ENCODE measurements at places on chromosomes 11 and 22. TPM values are rescaled to one million over a fixed set of nuclear protein-coding genes. Genes with fewer than 3 reads are reported as not detected.

DNA sequence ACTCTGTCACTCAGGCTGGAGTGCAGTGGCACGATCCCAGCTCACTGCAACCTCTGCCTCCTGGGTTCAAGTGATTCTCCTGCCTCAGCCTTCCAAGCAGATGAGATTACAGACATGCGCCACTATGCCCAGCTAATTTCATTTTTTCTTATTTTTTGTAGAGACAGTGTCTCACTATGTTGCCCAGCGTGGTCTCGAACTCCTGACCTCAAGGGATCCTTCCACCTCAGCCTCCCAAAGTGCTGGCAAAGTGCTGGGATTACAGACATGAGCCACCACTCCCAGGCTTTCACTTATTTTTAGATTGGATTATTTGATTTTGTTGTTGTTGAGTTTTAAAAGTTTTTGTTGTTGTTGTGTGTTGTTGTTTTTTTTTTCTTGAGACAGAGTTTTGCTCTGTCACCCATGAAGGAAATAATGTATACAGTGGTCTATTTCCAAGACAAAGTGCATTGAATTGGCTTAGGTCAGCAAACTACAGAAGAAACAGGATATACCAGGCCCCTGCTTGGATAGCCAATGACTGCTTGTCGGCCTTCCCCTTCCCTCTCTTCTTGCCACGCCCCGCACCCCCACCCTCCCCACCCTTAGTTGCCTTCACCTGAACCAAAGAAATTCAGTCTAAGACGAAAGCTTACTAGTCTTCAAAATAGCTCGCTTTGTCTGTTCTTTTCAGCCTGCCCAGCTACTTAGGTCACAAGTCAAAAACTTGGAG is 91.8 kb upstream of the CLDN5 start:
- no peak for DNase-seq

DNA sequence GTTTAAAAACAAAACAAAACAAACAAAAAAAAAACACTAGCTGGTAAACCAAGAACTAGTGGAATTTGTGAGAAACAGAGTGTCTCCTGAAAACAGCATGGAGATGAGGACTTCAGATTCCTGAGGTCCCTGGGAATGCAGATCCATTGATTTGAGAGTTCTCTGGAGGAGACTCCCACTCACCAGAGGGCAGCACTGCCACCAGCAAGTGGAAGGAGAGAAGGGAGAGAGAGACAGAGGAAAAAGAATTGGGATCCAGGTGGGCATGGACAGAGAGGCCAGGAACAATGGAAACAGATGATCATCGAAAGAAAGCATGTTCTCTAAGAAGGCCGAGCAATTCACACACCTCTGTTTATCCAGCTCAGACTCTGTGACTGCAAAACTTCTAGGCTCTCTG is 31.8 kb downstream of the ETS1 start:
- DNase-seq, result no peak

- DNase-seq, result no peak
Observed at GRCh38 chr22:27129266-27129665, 471.9 kb downstream of the MIAT start.

GRCh38 chr22:48551716-48552268 is 1275.9 kb downstream of the BRD1 start:
- no peak for DNase-seq

DNA sequence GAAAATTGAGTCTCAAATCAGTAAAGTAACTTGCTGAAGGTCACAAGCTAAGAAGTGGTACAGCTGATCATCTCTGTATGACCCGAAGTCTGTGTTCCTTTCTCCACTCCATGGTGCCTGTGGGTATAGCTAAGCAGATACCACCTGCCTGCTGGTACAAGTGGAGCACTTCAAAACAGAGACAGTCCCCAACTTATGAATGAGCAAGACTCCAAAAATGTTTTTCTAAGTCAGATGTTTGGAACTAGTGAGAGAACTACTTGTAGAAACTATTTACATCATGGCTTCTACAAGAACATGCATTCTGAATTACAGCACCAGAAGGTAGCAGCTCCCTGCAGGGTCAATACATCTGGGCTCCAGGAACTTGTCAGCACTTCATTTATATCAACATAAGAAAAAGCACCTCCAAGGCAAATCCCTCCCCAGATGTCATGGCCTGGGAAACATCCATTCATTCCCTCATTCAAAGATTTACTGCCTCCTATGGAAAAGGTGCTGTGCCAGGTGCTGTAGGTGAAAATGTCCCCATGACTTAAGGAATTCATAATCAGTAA is 94.7 kb downstream of the SERGEF start:
- DNase-seq, result no peak

- DNase-seq, result no peak
Observed at GRCh38 chr22:30871391-30872284, 96.9 kb downstream of the MORC2 start.

DNA sequence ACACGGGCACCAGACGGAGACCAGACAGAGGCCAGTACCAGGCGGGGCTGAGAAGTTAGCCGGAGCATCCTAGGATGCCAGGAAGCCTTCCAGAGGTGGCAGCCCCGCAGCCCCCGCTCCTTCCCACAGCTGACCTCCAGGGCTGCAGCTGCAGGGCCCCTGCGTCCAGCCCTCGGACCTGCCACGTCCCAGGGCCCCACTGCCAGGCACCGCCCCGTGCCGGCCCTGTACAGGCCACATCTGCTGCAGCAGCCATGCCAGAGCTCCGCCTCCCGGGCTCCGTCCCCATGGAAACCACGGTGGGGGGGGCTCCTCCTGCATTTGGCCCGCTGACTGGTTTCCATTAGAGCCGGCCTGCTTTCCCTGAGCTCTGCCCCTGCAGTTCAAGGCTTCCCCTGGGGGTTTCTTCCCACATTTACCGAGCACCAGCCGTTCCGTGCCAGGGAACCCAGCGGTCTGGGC is 62.5 kb upstream of the PPARA start:
- DNase-seq, result peak; percentile 85

GRCh38 chr11:78080084-78080817 is 589 bp upstream of the NDUFC2 start:
- DNase-seq, result peak; percentile 37

- no peak for DNase-seq
Observed at GRCh38 chr11:64124147-64124546, 41.8 kb downstream of the MACROD1 start.

- DNase-seq, result no peak
Observed at GRCh38 chr11:112794331-112794846, 166.8 kb upstream of the NCAM1 start.

DNA sequence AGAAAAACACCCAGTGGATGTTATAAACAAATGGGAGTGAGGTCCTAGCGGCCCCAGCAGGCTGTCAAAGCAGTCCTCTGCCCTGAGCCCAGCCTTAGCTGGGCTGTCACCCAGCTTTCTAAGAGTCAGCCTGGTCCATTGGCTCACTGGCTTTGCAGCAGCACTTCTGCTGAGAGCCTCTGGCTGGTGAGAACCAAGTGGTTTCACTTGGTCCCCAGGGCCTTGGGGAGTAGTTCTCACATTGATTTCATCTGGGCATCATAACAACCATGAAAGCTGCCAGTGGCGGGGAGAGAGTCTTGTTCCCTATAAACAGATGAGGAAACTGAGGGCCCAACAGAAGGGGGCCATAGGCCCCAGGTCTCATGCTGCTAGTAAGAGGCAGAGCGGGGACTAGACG is 11.4 kb downstream of the SEC14L6 start:
- no peak for DNase-seq

GRCh38 chr11:19592842-19593241 is 119.8 kb upstream of the NAV2 start:
- DNase-seq, result no peak

- no peak for DNase-seq
Observed at GRCh38 chr11:14381968-14382367, 23.0 kb upstream of the RRAS2 start.

GRCh38 chr11:16876053-16876752 is 137.8 kb downstream of the C11orf58 start:
- no peak for DNase-seq

DNA sequence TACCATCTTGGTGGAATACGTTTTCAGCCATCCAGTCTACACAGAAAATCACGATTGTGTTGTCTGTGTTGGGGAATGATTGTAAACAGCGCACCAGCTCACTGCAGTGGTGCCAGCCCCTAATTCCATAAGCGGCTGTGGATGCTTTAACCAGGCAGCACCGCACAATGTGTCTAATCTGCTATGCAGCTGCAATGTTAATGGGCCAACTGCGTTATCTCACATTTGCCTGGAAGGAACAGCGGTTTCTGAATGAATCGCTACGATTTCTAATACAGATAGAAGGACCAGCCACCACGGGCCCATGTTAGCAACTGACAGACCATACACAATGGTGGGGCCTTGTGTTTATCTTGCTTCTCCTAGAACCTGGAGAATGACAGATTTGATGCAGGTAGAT is 384.5 kb upstream of the KIRREL3 start:
- DNase-seq, result no peak

GRCh38 chr11:57556041-57556440 is 11.4 kb downstream of the UBE2L6 start:
- DNase-seq, result no peak

DNA sequence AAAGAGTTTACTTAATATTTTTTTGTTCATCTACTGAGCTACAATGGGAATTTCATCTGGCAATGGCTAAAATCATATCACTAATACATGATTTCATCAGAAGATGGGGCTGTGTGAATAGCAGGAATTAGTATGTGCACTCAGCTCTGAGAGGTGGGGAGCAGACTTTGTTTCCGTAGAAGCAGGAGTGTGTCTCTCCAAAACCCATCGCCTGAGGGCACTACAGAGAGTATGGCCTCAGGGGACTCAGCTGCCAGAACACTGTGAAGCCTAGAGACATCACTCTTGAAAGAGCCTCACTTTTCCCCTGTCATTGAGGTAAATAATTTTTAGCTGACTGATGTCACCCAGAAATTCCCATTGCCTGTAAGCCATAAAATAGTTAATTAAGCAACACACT is 261.4 kb upstream of the ISX start:
- DNase-seq, result no peak

GRCh38 chr11:126350836-126351235 is 4.7 kb upstream of the ST3GAL4 start:
- DNase-seq, result no peak

GRCh38 chr11:61745781-61746441 is 6.5 kb upstream of the MYRF start:
- no peak for DNase-seq

DNA sequence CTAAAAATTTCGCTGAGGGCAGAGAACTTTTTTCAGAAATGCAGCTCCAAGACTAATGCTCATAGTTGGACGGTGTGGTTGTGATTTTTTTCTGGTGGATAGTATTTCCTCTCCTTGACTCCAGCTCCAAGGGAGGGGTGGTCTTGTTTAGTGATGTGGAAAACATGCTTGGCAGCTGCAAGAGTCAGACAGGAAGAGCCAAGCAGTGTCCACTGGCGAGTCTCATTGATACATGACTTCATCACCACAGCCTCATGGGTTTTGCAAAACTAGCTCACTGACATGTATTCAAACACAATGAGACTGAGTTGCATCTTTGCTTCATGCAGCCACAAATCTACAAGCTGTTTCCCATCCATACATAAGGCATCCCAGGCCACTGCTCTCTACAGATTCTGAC is 7.3 kb upstream of the KCNJ1 start:
- no peak for DNase-seq

Gene NUDT8
- total RNA-seq, result 12.0 TPM

Gene CUL5
- total RNA-seq, result 34.4 TPM

Gene RFPL2
- total RNA-seq, result not detected

Gene MRTFA
- 65.7 TPM for total RNA-seq

Gene ANKK1
- 1.6 TPM for total RNA-seq

Gene C11orf52
- 7.5 TPM for total RNA-seq

Gene ALDH3B2
- 62.3 TPM for total RNA-seq

Gene MLC1
- not detected for total RNA-seq

Gene NFAM1
- total RNA-seq, result 4.3 TPM

Gene MS4A7
- total RNA-seq, result 105 TPM

Gene PDE2A
- total RNA-seq, result 85.9 TPM

Gene GPR83
- total RNA-seq, result 3.3 TPM

Gene OR10A2
- total RNA-seq, result not detected
